ENCODE measurements at places on chromosomes 11 and 22.

DNA sequence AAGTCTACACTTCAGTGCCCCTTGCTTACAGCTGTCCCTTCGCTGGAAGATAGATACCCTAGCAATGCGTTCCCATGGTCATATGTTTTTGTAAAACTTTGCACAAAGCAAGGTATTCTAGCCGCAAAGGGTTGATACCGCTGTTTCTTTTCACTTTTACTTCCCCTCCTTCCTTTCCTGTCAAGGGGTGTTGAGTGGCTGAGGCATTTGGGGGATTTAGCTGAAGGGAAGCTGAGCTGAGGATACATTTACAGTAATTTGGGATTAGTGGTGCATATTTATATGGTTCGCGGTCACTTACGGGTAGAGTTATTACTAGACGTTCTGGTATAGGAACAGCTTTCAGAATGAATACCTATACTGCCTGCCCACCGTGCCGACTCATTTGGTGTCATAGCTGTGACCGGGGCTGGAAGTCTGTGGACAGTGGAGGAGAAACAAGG is 86.9 kb upstream of the WNT11 start:
- no peak for DNase-seq

DNA sequence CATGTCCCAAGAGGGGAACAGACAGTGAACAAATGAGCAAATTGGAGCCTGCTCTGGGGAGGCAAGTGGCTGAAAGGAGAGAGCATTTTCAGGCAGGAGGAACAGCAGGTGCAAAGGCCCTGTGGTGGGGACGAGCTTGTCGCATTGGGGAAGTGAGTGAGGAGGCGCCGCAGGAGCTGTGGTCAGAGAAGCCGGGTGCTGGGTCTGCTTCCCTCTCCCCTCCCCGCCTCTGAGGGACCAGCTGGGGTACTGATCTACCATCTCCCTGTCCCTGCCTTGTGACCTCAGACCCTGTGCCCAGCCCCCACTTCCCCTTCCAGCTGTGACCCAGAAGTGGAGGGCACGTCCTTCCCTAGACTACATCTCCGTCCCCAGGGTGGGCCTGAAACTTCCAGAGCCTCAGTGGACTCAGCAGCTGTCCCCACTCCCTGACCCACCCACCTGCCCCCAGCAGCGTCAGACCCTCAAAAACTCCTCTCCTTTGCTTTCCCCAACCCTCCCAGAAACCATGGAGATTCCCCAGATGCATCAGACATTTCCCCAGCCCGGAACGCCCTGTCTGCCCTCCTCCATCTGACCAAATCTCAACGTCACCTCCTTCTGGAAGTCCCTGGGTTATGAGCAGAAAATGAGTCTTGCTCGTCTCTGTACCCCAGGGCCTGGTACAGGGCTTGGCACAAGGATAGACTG is 19.7 kb upstream of the PDGFB start:
- no peak for DNase-seq

- DNase-seq: no peak
These were observed 4.7 kb downstream of the UNC93B1 start for GRCh38 chr11:67999201-67999629.

DNA sequence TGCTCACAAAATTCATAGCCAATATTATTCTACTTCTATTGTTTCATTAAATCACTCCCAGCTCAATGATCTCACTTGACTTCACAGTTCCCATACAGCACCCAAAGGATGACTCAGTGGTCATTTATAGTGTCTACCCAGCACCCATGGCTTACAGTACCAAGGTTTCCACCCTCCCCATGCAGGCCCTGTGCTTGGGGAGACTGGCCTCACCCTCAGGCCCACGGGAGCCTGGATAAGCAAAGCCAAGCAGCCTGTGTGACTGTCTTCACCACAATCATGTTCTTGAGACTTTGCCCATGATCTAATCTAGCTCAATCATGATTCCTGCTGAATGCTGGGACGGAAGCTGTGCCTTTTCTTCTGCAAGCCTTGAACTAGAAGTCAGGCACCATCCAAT is 97.6 kb downstream of the SLC36A4 start:
- DNase-seq: no peak

GRCh38 chr11:70126494-70126893 is 48.4 kb downstream of the ANO1 start:
- DNase-seq: no peak

GRCh38 chr11:130560000-130560780 is 111.7 kb downstream of the ADAMTS15 start:
- no peak for DNase-seq

DNA sequence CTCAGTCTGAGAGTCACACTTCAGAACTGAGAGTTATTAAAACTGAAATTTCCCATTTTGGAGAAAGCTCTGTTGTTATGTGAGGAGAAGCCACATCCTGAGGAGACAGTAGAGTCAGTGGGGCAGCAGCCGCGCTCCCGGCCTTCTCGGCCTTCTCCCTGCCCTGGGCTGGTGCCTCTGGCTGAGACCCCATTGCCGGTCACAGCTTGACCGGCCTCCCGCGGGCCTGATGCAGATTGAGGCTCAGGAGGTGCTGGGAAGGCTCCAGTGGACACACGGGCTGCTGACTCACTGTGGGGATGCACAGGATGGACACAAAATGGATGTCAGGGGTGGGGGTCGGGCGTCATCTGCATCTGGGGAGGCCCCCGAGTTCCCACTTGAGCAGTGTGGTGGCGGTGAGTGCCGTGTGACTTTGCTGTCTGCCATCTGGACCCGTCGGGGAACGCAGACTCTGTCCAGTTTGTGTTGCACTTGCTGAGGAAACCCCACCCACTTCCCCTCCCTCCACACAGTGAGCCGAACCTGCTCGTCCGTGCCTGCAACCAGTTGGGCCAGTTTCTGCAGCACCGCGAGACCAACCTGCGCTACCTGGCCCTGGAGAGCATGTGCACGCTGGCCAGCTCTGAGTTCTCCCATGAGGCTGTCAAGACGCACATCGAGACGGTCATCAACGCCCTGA is 50.1 kb downstream of the MUC6 start:
- DNase-seq: no peak

DNA sequence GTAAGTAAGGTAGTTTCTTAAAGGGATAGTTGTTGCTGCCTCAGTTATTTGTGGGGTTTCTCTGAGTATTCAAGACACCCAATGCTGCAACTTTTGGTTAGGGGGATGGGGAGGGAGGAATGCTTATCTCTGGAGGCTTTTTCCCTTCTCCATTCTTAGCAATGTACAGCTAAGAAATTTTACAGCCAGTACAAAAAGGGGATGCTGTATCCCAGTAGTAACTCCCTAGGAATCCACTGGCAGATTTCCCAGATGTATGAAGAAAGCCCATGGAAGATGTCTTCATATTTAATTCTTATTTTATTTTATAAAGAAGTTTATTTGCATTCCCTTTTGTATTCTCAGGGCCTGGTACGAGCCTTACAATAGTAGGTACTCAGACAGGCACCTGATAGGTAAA is 154.8 kb downstream of the ENTHD1 start:
- DNase-seq: no peak

GRCh38 chr22:39927544-39927943 is 26.7 kb downstream of the GRAP2 start:
- DNase-seq: no peak

GRCh38 chr11:103436131-103436770 is 327.0 kb downstream of the DYNC2H1 start:
- no peak for DNase-seq

- DNase-seq: no peak
These were observed 1.3 kb downstream of the FAM180B start for GRCh38 chr11:47587723-47588326.
